Vagina (tissue), 2 donors: ENCODE measurements at places on chromosomes 2 and 18.

- no peak overlapping the region for H3K27ac ChIP-seq
- no peaks in the 10 kb centered on the region for H3K27me3 ChIP-seq
- H3K36me3 ChIP-seq, result no peaks in the 10 kb centered on the region
- H3K4me3 ChIP-seq, result no peak overlapping the region
- no peak for DNase-seq
These were observed 156.5 kb downstream of the MYO5B start for GRCh38 chr18:50038448-50038847.

GRCh38 chr2:24740142-24740541, 53.0 kb downstream of the PTRHD1 start:
- H3K27me3 ChIP-seq, result no peaks in the 10 kb centered on the region
- H3K36me3 ChIP-seq, result no peaks in the 10 kb centered on the region
- H3K4me3 ChIP-seq, result no peak overlapping the region
- no peak overlapping the region for H3K27ac ChIP-seq

- no peaks in the 10 kb centered on the region for H3K27me3 ChIP-seq
- H3K4me3 ChIP-seq, result no peak overlapping the region
- H3K36me3 ChIP-seq, result no peaks in the 10 kb centered on the region
- H3K27ac ChIP-seq, result no peak overlapping the region
These were observed 94.1 kb downstream of the FAM161A start for GRCh38 chr2:61759718-61760117.

DNA sequence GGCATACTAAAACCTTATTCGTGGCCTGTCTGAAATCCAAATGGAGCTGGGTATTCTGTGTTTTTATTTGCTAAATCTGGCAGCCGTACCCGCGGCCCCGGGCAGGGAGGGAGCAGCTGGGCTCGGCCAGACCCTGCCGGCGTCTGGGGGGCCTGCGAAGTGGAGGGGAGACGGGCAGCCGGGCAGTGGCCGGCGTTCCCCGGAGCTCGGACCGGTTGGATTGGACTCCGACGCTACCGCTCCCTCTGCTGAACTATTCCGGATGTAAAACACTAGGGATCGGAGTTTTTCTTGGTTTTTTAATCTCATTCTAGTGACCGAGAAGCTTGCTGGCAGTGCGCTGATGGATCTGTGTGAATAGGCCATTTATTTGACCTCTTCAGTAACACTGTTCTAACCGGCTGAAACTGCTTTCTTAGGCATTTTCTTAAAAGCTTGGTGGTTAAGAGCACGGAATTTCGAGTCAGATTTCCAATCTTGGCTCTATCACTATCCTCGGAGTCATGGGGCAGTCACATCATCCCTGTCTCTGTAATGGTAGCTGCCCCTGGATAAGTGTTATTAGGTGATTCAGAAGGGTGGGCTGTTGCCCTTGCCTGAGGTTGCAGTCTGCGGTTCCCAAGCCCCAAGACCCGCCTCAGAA, 694 bp downstream of the UNC50 start:
- peak overlapping the region; percentile 64 for H3K4me3 ChIP-seq
- DNase-seq, result no peak
- peaks cover 29% of the 10 kb centered on the region for H3K36me3 ChIP-seq
- H3K27ac ChIP-seq, result peak overlapping the region; percentile 89

DNA sequence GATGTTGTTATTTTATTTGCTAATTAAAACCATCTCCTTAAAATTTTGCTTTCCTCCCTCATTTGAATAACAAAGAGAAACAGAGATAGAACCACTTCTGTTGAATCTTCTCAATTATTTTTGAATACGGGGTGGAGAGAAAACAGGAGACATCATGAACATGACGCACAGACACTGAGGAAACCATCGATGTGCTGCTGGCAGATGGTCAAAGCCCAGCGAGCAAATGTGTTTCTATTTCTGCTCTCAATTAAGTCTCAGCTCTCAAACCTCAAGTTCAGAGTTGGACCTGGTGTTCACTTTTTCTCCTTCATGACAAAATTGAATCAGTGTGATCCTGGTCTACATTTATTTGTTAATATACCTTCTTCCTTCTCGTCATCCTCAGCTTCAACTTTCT, 36.1 kb upstream of the TWIST2 start:
- H3K4me3 ChIP-seq, result peak overlapping the region; percentile 11
- no peaks in the 10 kb centered on the region for H3K4me1 ChIP-seq
- H3K36me3 ChIP-seq, result no peaks in the 10 kb centered on the region
- no peak for DNase-seq
- H3K27ac ChIP-seq, result peak overlapping the region; percentile 69

DNA sequence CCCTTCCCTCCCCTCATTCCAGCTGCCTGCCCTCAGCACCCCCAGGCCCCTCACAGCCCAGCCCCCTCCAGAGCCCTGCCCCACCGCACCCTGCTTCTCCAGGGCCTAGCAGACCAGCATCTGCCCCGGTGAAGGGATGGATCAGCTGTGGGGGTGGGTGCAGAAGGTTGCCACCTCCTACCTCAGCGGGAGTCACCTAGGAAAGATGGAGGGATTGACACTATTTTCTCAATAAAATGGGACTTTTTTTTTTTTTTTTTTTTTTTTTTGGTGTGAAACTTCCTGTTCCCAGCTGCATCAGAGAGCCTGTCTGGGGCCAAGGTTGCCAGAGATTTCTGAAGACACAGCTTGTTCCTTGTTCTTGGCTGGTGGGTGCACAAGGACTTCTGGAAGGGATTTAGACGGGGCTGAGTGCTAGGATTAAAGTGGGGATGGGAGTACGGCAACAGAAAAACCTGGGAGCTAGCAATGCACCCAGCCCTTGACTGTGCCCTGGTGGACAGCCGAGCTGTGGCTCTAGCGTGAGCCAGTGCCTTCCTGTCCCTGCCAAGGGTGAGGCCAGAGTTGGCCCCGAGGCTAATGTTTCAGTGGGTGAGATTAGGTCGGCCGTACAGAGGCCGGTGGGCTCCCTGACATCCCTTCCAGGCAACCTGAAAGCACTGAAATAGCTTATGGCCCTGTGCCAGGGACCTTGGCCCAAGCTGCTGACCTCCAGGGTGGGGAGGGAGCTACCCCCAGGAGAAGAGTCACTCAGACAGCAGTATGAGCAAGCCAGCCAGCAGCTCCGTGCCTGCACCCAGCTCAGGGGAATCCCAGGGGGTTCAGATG, 4.6 kb downstream of the B3GNT7 start:
- H3K4me3 ChIP-seq, result no peak overlapping the region
- peaks cover 4% of the 10 kb centered on the region for H3K27me3 ChIP-seq
- H3K36me3 ChIP-seq, result no peaks in the 10 kb centered on the region
- peaks cover 13% of the 10 kb centered on the region for H3K4me1 ChIP-seq

- H3K27me3 ChIP-seq, result no peaks in the 10 kb centered on the region
- peaks cover 18% of the 10 kb centered on the region for H3K4me1 ChIP-seq
- H3K4me3 ChIP-seq, result peak overlapping the region; percentile 59
- H3K36me3 ChIP-seq, result no peaks in the 10 kb centered on the region
- DNase-seq, result peak; percentile 52
These were observed 721 bp downstream of the FHOD3 start for GRCh38 chr18:36298126-36298741.

DNA sequence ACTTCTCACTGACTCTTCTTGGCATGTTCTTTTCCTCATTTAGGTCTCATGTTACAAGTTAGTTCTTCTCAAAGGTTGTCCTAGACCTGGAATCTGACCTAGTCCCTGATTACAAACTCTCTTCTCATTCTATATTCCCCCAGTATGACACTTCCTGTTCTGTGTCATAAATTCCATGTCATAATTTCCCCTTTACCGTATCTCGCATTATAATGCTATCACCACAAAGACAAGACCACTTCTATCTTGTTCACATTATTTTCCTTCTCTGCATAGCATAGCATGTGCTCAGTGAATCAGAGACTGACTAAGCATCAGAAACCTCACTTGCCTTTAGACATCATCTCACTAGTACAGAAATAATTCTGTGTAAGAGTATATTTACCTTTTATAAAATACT, 63.6 kb upstream of the CAVIN2 start:
- no peaks in the 10 kb centered on the region for H3K4me1 ChIP-seq
- no peaks in the 10 kb centered on the region for H3K36me3 ChIP-seq

DNA sequence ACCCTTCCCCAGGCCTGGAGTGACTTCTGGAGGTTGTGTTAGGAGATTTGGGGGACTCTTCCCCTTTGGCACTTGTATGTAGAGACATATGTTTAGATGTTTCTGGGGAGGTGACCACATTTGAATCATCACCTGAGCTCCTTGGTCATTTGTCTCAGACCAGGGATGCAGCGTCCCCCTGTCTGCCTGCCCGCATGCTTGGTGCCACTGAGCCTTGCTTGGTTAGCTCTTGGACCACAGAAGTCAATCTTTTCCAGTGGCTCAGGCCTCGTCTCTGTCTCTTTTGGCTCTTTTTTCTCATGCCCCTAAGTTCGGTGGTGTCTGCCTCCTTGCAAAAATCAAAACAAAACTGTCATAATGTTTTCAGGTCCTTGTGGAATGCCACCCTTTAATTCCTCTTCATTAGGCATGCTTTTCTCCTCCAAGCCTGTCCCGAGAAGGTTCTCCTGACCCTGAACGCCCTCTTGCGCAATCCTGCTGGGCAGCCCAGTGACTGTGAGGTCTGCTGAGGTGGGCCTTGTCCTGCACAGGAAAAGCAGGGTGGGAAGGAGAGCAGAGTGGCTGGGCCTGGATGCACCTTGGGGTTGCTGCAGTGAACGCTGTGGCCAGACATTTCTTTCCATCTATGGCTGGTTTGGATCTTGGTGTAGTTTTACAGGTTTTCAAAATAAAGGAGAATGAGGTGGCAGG, 24.9 kb downstream of the GLI2 start:
- DNase-seq, result no peak
- no peak overlapping the region for H3K4me3 ChIP-seq
- no peaks in the 10 kb centered on the region for H3K27me3 ChIP-seq
- H3K27ac ChIP-seq, result peak overlapping the region; percentile 85

- DNase-seq, result no peak
- H3K36me3 ChIP-seq, result no peaks in the 10 kb centered on the region
- H3K27ac ChIP-seq, result no peak overlapping the region
- no peak overlapping the region for H3K4me3 ChIP-seq
- H3K27me3 ChIP-seq, result no peaks in the 10 kb centered on the region
- H3K4me1 ChIP-seq, result no peaks in the 10 kb centered on the region
These were observed 148.6 kb downstream of the B3GNT2 start for GRCh38 chr2:62344472-62344871.

- DNase-seq, result no peak
- H3K27me3 ChIP-seq, result no peaks in the 10 kb centered on the region
- H3K27ac ChIP-seq, result no peak overlapping the region
- H3K4me3 ChIP-seq, result no peak overlapping the region
These were observed 559.3 kb upstream of the PIK3C3 start for GRCh38 chr18:41395695-41396094.

GRCh38 chr2:47521666-47522285, 118.8 kb downstream of the MSH2 start:
- peak overlapping the region; percentile 35 for H3K4me3 ChIP-seq
- no peak overlapping the region for H3K27ac ChIP-seq
- no peak for DNase-seq
- peaks cover 12% of the 10 kb centered on the region for H3K4me1 ChIP-seq

DNA sequence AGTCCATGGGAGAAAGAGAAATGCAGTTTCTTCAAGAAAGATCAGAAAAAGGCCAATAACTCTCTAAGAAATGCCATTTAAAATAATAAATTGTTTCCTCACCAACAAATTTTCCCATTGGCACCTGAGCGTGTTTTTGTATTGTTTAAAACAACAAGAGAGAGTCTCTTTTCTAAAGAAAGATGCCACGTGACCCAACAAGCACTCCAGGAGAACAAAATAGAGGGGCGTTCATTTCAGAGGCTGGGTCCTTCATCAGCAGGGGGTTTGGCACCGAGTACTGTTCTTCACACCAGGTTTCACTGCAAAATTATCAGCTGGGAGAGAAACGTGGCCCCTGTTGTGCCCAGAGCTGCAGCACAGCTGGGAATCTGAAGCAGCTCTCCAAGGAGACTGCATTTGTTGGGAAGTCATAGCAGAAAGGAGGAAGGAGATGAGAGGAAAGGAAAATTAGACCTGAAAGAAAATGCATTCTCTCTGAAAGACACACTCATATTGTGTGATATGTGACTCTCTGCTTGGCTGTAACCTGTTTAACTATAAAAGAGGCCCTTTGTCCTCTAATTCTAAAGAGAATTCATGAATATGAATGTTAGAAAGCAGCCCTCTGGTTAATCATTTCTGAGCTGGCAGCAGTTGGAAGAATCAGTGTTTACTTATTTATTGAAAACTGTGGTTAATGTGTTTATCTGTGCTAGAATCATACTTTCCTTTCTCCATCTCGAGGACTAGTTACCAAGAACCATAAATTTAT, 205.3 kb upstream of the CDH20 start:
- no peaks in the 10 kb centered on the region for H3K27me3 ChIP-seq
- no peak overlapping the region for H3K27ac ChIP-seq
- H3K36me3 ChIP-seq, result no peaks in the 10 kb centered on the region
- no peak overlapping the region for H3K4me3 ChIP-seq
- no peaks in the 10 kb centered on the region for H3K4me1 ChIP-seq
- no peak for DNase-seq

DNA sequence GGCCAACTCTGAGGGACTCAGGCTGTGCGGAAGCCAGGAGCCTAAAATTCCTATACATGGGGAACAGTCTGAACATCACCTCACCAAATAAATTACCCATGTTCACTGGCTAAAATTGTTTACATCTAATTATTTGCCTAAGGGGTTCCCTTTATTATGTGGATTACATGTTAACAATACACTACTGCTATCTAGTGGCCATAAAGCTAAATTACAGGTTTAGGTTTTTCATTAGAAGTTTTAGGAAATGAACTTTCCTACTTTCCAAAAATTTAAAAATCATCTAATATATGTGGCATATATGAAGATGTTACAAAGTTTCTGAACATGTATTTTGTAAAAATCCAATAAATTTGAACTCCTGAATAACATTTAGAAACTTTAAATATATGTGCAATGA, 40.3 kb downstream of the PLA2R1 start:
- no peaks in the 10 kb centered on the region for H3K4me1 ChIP-seq
- H3K4me3 ChIP-seq, result no peak overlapping the region
- H3K27ac ChIP-seq, result no peak overlapping the region
- H3K36me3 ChIP-seq, result peaks cover 34% of the 10 kb centered on the region
- DNase-seq, result no peak
- no peaks in the 10 kb centered on the region for H3K27me3 ChIP-seq

GRCh38 chr2:99824758-99825157, 317.6 kb downstream of the AFF3 start:
- DNase-seq, result no peak
- no peak overlapping the region for H3K27ac ChIP-seq
- no peak overlapping the region for H3K4me3 ChIP-seq
- no peaks in the 10 kb centered on the region for H3K36me3 ChIP-seq

- H3K36me3 ChIP-seq, result no peaks in the 10 kb centered on the region
- no peaks in the 10 kb centered on the region for H3K4me1 ChIP-seq
- H3K27me3 ChIP-seq, result no peaks in the 10 kb centered on the region
These were observed 164.5 kb downstream of the TDRD15 start for GRCh38 chr2:21288299-21288698.

- DNase-seq, result no peak
- no peak overlapping the region for H3K4me3 ChIP-seq
- H3K27me3 ChIP-seq, result no peaks in the 10 kb centered on the region
- H3K4me1 ChIP-seq, result peaks cover 59% of the 10 kb centered on the region
- H3K36me3 ChIP-seq, result no peaks in the 10 kb centered on the region
- H3K27ac ChIP-seq, result no peak overlapping the region
These were observed 45.3 kb downstream of the LRRFIP1 start for GRCh38 chr2:237672731-237673129.

GRCh38 chr2:194564422-194564821, 1092.6 kb upstream of the SLC39A10 start:
- H3K27ac ChIP-seq, result no peak overlapping the region
- H3K27me3 ChIP-seq, result no peaks in the 10 kb centered on the region
- H3K4me3 ChIP-seq, result no peak overlapping the region
- no peaks in the 10 kb centered on the region for H3K4me1 ChIP-seq
- no peaks in the 10 kb centered on the region for H3K36me3 ChIP-seq
- DNase-seq, result no peak
